ENCODE measurements at places on chromosomes 11 and 22.

- DNase-seq, result no peak
These were observed 309.2 kb upstream of the DDI1 start for GRCh38 chr11:103727262-103727661.

- no peak for DNase-seq
These were observed 77.8 kb downstream of the MN1 start for GRCh38 chr22:27723708-27724107.

DNA sequence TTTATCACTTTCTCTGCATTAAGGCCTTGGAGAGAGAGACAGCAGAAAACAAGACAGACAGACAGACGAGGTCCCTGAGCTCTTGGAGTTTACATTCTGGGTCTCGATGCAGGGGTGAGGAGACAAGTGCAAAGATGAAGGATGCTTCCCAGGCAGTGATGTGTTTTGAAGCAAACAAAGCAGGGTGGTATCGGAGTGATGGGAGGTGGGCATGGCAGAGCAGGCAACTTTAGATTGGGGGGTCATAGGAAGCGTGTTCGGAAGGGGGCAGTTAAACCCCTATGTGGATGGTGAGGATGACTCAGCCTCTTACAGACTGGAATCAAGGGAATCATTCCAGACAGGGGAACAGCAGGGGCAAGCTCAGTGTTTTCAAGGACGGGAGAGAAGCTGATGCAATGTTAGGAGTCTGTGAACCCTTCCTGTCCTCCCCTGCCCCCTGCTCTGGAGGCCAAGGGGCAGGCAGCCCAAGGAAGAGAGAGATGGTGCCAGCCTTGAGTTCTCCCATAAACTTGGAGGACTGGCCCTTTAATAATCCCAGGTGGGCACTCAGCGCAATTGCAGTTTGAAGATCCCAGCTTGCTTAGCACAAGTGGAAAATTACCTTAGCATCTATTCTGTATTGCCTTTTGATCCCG, 180.2 kb downstream of the CHST1 start:
- DNase-seq, result no peak

GRCh38 chr11:575313-575995, 816 bp upstream of the PHRF1 start:
- no peak for DNase-seq
